ENCODE measurements at places on chromosomes 7 and 10. TPM values are rescaled to one million over a fixed set of nuclear protein-coding genes. Genes with fewer than 3 reads are reported as not detected.
A peak's percentile ranks its signal among the peaks of the same experiment; 100 is the strongest.

- DNase-seq, result peak; percentile 72
Observed at GRCh38 chr10:73819513-73820093, 8.2 kb upstream of the NDST2 start.

DNA sequence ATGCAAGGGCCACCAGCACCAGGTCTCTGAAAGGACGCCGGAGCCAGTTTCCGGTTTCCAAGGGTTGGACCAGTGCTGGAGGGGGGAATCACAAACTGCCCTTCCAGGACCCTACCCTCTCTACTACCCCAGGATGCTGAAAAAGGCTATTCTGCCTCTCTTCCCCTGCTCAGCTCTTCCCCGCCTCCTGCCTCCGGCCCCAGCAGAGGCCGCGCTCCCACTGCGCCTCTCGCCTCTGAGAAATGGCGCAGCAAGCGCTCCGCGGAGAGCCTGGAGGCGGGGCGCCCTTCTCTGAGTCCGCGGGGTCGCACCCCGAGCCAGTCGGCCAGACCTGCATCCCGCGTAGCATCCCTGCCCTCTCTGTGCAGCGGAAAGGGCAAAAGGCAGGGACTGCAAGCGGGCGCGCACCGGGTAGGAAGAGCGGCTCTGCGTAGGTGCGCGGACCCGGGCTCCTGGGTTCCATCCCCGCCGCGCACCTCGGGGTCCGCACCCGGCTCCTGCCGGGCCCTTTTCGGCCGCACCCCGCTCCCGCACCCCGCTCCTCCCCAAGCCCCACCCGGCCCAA lies 476 bp upstream of the RET start:
- DNase-seq, result no peak

DNA sequence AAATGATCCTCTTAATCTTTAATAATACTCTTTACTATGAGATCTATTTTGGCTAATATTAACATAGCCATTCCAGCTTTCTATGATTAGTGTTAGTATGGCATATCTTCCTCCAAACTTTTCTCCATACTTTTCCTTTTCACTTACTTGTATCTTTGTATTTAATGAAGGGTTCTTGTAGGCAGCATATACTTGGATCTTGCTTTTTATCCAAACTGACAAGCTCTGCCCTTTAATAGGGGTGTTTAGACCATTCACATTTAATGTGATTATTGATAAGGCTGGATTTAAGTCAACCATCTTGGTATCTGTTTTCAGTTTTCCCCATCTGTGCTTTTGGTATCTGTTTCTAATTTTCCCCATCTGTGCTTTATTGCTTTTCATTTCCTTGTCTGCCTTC lies 59.7 kb upstream of the ATP6V0A4 start:
- DNase-seq, result no peak

- no peak for DNase-seq
Observed at GRCh38 chr7:50957431-50957830, 174.7 kb upstream of the GRB10 start.

Gene PLEKHS1
- total RNA-seq, result 25.7 TPM

GRCh38 chr7:154852205-154852604 lies 150.7 kb downstream of the PAXIP1 start:
- no peak for DNase-seq

DNA sequence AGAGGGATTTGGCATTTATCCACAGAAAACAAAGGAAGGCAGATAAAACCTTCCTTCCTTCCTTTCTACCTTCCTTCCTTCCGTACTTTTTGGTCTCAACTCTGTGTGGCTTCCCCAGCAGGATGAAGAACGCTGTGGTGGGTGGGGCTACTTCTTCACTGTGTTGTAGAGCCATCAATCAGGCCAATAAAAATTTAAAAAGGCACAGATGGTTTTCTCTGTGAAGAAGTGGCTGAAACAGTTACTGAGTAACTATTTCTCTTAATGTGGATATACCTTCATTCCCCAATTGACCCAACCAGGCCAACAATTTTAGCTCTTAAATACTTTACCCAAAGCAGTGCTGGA lies 75.8 kb downstream of the ZNF92 start:
- no peak for DNase-seq

DNA sequence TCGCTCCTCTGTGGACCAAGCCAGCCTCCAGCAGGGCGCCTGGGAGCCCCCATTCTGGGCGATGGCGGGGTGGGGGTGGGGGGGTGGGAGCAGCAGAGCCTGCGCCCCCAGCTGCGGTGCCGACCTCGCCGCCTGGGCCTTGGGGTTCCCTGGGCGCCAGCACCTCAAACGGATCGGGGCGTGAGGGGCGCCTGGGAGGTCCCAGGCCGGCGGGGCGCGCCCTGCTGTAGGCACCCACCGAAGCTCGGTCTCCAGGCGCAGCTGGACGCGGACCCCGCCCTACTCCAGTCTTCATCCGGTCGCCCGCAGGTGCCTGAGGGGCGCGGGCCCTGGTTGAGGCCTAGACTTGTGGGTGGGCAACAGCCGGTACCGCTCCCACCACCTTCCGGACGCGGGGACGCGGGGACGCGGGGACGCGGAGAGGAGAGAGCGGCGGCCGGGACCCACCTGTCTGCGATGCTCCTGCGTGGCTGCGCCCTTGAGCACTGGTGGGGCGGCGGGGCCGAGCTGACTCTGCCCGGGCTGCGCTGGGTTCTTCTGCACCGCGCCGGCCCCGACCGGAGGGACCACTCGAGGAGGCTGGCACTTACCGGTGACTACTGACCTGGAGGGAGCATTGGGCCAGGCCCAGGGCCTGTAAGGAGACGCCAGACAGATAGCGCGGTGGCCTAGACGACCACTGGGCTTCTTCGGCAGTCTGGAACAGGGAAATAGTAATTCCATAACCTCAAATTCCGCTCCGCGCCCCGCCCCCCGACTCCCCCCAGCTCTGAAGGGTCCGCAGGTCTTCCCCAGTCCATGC lies 5.5 kb upstream of the KCP start:
- no peak for DNase-seq

DNA sequence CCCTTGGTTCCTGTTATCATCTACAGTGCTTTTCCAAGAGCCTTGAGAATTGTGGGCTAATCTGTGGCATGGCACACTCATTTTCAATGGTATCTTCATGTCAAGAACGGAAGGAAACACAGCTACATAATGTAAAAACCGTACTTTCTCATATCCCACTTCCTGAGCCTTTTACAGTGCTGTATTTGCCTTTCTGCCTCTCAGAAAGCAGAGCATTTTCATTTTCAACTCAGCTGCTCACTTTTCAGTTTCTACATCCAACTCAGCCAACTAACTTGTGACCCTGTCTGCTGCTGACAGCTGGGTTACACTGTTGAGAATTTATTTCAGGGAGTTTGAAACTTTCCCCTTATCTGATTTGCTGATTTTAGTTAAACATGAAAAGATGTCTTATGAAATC lies 875.8 kb upstream of the KCND2 start:
- no peak for DNase-seq

GRCh38 chr10:110317866-110318850 lies 13.4 kb upstream of the SMNDC1 start:
- no peak for DNase-seq

- DNase-seq, result no peak
Observed at GRCh38 chr10:82266438-82266837, 391.4 kb downstream of the NRG3 start.

Gene PBLD
- total RNA-seq, result 13.9 TPM

Gene FKBP9
- total RNA-seq, result 87.2 TPM

DNA sequence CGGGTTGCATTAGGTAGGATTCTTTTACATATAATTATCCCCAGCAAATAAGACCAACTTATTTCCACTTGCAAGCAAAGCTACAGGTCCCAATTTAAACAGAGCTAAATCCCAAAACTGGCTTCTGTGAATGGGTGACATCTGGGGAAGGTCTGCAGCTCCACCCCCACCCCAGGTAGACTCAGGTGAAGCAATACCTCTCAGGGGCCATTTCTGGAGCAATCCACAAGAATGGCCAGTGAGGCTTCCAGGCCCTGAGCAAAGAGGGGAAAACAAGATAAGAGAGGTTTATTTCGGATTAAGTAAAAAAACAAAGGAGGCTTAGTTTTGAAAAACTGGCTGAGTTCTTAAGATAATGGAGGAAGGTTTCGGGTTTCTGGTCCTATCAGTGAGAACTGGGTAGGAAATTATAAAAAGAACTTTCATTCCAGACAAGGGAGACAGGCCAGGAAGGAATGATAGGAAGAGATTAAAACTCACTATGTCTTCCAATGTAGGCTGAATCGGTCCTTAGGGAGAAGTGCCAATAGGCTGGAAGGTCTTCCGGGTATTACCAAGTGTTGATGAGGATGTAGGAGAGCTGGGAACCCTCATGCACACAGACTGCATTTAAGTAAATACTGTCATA lies 25.4 kb downstream of the SH3PXD2A start:
- DNase-seq, result no peak

DNA sequence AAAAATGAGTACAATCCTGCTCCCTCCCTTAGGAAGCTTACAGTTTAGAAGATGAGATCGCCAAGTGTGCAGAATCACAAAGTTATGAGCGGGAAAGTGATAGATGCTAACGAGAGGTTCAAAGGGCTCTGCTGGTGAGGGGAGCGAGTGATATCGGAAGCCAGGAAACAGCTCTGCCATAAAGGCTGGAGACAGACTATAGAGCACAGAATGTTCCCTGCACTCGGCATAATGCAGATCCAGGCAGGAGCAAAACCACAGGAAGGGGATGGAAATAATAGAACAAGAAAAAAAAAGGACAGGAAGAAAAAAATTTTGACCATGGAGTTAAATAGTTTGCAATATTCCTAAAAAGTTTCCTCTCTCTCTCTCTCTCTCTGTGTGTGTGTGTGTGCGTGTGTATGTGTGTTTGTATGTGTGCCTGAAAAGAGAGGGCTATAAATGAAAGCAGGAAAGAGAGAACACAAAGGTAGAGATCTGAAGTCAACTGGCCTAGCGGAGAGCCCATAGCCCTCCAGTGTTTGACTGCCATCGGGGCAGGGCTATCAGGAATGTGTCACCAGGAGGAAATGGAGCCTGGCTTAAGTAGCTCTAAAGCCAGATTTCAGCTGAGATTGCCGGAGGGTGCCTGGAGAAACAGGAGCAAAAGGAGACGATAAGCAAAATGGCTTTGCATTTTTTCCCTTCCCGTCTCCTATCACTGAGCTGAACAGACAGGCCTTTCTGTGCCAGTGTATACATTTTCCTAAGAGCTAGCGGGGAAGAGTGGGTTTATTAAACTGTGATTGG lies 175.8 kb upstream of the LYZL1 start:
- DNase-seq, result no peak

- no peak for DNase-seq
Observed at GRCh38 chr10:5632446-5632845, 33.9 kb downstream of the ASB13 start.

DNA sequence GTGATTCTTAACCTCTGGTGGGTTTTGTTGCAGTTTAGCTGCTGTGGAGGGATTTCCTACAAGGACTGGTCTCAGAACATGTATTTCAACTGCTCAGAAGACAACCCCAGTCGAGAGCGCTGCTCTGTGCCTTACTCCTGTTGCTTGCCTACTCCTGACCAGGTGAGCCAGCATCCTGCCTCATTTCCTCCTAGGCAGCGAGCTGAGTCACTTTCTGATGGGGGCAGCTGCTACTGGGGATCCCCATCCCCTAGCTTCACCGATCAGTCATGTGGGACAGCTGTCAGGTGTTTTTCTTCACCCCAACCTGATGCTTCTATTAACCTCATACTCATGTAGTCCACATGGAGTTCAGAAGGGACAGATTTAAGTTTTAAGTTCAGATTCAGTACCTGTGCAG lies 21.7 kb upstream of the SMO start:
- DNase-seq, result no peak

Gene ERVW-1
- not detected for total RNA-seq

GRCh38 chr7:75977743-75978142 lies 16.7 kb downstream of the TMEM120A start:
- no peak for DNase-seq

DNA sequence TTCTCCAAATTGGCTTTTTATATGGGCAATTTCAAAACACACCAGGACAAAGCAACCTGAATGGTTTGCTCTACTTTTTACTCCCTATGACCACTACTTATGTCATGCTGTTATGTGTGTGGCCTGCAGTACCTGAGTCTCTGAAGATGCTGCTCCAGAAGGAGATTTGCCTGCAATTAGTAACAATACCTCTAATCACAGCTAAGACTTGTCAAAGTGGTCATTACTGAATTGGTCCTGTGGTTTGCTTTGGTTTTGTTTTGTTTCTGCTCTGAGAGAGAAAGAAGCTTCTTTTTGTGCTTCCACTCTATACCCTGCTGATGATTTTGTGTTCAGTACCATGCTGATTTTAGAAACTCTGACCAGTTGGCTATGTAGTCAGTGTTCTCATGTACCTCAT lies 25.5 kb downstream of the HGF start:
- no peak for DNase-seq

All from ureter (tissue), 1 donor.